ENCODE measurements at places on chromosomes 2 and 18. TPM values are rescaled to one million over a fixed set of nuclear protein-coding genes. Genes with fewer than 3 reads are reported as not detected.

Gene RGPD3
- 0.08 TPM for total RNA-seq

DNA sequence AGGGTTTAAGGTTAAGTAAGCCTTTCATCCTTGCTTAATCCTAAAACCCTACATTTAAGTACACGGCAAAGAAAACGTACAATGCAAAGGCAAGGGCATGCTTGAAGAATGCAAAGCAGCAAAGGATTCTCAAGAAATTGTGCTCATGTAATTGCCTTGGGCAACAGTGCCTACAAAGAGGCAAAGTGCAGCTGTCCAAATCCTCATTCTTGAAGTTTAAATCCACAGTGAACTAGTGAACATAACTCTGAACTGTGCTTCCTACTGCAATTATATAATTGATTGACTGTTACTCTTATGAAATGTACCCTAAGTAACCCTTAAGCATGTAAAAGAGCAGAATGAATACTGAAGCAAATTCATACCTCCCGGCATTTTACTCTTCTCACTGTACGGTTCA, 85.4 kb downstream of the MAP3K20 start:
- no peak for DNase-seq

GRCh38 chr2:162328424-162329157, 10.1 kb upstream of the IFIH1 start:
- DNase-seq = no peak

Gene TBR1
- not detected for total RNA-seq

Gene PTPRM
- total RNA-seq = 101 TPM

Gene GALNT3
- 0.19 TPM for total RNA-seq

DNA sequence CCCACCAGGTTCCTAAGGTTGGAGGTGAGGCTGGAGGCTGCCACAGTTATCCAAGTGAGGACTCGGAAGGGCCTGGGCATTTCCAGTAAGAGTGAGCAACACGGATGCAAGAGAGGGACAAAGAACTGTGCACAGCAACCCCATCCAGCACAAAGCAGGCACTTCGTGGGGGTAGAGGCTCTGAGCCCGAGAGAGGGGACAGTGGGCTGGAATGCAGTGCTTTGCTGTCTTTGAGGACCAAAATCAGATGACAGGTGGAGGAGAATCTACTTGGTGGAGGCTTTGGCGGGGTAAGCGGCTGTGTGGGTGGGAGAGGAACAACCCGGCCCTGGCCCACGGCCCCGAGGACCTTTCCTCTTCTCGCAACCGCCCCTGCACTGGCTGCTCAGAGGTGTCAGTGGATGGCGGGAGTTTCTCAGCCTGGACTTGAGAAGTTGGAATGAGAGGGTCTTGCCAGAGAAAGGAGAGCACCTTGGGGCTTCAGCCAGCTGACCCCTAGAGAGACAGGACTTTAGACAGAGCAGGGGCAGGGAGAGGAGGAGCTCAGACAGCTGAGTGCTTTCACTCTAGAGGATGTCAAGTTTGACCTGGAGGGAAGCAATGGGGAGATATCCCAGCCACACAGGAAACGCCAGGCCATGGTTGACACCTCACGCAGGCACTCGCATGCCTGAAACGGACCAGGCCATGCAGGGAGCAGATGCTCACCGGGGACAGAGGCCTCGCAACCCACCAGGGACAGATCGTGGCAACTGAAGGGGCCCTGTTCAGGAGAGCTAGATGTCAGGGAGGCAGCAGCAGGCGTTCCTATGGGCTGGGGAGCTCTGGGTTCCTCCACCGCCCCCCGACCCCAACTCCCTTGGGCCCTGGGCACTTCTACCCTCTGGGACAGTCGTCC, 11.6 kb downstream of the RAMP1 start:
- DNase-seq = no peak

DNA sequence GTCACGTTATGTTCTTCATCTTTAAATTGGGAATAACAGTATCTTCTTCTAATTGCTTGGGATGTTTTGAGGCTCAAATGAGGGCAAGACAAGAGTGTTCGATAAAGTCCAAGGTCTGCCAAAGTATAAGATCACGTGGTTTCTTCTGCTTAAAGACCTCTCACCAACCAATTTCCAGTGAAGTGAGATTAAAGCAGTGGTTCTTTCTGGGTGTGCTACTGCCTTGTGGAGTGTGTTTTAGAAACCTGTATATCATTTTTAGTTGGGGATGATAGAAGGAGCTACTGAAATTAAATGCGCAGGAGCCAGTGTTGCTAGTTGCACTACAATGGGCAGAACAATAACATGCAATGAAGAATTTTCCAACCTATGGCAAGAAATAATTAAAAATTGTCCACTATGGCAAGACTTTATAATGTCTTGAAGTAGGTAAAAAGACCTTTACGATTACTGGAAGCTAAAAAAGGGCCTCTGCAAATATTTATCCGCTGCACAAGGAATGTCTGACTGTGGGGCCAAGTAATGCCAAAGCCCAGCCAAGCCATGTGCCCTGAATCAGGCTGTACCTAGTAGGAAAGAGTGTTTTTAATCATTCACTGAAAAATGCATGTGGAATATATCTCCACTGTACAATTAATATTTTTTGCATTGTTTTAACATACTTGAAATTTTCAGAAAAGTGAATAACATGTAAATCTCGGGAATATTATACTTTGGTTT, 244.5 kb upstream of the REG3G start:
- no peak for DNase-seq

DNA sequence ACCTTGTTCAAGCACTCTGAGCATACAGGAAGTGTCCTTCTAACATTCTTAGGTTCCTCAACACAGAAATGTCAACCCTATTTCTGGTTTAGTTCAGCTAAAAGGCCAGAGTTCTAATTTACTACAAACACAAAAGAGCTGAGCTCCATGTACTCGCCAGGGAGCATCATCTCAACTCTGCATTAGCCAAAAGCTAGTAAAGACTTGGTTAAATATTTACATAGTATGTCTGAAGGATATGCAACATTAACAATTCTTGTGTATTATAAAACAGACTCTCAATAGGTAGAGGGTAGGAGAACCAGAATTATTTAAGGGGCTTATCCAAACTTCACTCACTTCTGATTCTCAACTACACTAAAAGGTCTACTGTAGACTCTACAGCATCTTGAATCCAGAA, 154.6 kb downstream of the THADA start:
- no peak for DNase-seq

DNA sequence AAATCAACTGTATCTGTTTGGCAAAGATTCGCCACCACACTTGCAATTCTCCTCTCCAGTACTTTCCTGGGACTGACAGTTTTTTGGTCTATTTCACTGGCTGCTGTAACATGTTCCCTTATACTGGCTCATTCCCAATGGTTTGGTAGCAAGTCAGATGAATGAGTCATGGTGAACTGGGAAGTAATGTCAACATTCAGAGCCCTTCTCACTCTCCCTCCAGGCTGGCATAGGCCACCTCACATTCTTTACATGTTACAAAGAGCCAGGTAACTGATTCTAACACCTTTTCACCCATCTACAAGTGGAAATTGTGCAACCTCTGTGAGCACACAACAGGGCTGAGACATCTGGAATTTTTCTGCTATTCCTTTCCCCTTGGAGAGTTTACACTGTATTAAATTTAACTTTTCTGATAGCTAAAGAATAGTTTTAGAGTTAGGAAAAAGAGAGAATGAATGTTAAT, 111.3 kb upstream of the TLK1 start:
- no peak for DNase-seq
